ENCODE measurements at places on chromosomes 6 and 20.
A peak's percentile ranks its signal among the peaks of the same experiment; 100 is the strongest.

DNA sequence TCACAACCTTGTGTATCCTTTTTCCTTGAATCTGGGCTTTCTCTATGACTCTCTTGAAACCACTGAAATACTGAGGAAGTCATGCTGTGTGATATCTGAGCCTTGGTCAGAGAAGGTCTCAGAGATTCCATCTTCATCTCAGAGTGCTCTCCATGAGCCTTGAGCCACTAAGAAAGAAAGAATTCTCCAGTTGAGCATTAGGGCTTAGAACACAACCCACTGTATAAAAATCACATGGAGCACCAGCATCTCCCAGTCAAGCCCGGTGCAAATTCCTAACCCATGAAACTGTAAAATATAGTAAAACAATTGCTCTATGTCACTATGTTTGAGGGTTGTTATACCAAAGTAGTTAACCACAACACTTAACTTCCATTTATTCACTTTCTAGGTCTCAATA, 181.4 kb downstream of the MOXD1 start:
- ATAC-seq = no peak

DNA sequence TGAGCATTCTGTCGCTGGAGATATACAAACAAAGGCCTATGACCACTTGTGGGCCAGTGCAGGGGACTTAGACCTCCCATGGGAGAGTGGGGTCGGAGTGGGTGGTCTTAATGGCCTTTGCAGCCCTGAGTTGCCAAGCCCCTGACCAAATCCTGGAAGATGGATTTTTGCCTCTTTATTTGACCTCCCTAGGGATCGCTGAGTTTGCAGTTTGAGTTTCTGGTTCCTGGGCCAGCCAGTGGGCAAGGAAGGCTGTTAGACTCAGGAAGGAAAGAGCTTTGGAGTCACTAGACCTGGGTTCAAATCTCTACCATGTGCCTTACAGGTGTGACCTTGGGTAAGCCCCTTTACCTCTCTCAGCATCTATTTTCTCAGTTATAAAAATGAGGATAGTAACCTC, 94.1 kb downstream of the CD40 start:
- no peak for ATAC-seq

GRCh38 chr6:82217018-82217586, 30.4 kb downstream of the IBTK start:
- no peak for ATAC-seq

DNA sequence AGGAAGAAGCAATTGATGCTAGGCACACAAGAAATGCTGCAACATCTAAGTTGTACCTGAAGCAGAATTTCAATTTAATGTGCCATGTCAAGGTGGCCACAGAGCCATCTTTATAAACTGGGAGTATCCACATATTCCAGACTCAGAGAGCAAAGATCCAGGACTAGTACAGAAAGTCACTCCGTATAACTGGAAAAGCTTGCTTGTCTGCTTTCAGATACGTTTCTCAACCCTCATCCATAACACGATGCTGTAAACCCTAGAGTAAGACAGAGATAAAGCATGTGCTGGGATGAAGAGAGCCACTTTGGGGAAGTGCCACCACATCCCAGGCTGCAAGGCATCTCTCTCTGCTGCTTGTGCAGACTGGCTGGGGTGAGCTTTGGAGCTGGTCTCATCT, 134.7 kb downstream of the PACRG start:
- no peak for ATAC-seq

- no peak for ATAC-seq
Measured at GRCh38 chr20:54345821-54346220, 129.6 kb upstream of the DOK5 start.

- ATAC-seq = no peak
Measured at GRCh38 chr6:37938909-37939308, 119.4 kb downstream of the ZFAND3 start.

DNA sequence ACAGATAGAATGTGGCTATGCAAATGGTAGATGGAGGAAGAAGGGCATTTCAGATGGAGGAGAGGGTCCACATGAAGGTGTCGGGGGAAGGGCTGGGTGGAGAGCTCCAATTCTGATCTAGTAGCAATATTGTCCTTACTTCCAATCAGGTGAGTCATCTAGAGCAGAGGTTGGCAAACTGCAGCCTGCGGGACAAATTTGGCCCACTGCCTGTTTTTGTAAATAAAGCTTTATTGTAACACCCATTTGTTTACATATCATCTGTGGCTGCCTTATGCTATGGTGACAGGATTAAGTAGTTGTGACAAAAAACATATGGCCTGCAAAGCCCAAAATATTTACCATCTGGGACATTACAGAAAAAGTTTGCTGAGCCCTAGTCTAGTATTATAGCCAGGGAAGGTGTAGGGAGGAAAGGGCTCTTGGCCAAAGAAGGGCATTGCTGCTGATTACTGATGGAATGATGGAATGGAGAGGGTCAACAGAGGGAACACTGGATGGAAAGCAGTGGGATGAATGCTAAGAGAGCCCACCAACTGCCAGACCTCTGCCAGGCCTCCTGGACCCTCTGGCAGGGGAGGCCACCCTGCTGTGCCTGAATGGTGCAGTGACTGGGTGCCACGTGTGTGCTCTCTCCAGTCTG, 79.8 kb downstream of the SLC22A23 start:
- ATAC-seq = no peak

DNA sequence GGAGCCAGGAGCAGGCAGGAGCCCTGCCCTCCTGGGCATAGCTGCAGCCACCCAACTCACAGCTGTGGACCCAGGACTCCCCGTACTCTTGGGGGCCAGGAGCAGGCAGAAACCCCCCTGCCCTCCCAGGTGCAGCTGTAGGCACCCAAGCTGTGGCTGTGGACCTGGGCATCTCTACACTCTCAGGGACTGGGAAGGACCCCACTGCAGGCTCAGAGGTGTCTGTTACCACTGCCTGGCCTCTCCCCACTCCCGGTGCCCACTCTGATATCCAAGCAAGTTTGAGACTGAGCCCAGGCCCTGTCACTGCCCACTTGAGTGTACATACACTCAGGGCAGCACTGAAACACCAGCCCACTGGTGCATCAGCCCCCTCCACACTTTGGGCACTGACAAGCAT, 193.5 kb upstream of the MANEA start:
- no peak for ATAC-seq

DNA sequence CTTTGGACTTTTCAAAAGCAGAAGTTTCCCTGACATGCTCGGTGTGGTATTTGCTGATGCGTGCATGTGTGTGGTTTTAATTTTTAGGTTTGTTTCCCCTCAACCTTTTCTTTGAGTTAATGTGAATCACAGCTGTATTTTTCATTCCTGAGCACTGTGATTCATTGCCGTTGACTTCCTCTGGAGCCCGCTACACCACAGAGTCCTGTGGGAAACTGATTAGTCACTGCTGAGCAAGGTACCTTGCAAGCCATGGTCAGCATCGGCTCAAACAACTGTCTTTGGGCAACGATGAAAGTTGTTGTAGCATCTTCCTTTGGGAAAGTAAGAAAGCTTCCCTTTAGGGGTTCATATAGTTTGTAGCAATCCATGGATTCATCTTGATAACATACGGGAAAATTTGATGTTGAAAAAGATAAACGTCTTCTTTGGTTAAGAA, 57.5 kb downstream of the RIN2 start:
- ATAC-seq = peak; percentile 32

DNA sequence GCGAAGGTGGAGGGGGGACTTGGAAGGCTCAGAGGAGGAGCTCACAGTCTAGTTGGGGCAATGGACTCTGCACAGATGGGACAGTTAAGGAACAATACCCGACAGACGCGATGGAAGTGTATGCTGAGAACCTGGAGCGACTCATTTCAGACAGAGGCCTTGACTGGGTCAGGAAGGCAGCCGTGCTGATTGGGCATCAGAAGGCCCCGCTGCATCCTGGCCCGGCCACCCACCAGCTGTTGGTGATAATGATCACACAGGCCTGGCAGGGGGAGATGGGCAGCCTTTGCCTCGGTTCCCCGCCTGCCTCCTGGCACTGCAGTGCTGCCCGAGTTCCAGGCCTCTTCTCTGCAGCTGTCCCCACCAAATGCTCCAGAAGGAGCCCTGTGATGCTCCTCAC, 62.4 kb downstream of the MDGA1 start:
- no peak for ATAC-seq

- no peak for ATAC-seq
Measured at GRCh38 chr6:28897369-28897745, 26.4 kb downstream of the TRIM27 start.

All from activated CD4-positive, CD25-positive, alpha-beta regulatory T cell treated with anti-CD3 and anti-CD28 coated beads, Interleukin-2, amount 50 U/mL, for 24 hours (primary cell).